ENCODE measurements at places on chromosomes 6 and 20. TPM values are rescaled to one million over a fixed set of nuclear protein-coding genes. Genes with fewer than 3 reads are reported as not detected.

DNA sequence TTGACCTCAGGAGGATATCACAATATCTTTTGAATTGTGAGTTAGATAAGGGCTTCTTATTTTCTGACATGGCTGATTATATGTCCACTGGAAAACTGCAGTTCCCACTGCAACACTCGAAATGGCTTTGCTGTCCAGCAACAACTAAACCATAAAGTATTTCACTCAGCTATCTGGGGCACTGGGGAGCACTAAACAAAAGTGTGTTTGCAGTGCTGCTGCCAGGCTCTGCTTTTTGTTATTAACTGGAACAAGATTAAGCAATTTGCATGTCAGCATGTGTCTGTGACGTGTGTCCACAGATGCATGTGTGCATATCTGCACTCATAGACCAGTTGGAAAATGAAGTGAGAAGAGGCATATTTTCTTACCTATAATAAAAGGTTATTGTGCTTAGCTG lies 107.8 kb upstream of the CCN2 start:
- no peak for DNase-seq

GRCh38 chr6:11609324-11610071 lies 71.9 kb downstream of the TMEM170B start:
- DNase-seq, result no peak

DNA sequence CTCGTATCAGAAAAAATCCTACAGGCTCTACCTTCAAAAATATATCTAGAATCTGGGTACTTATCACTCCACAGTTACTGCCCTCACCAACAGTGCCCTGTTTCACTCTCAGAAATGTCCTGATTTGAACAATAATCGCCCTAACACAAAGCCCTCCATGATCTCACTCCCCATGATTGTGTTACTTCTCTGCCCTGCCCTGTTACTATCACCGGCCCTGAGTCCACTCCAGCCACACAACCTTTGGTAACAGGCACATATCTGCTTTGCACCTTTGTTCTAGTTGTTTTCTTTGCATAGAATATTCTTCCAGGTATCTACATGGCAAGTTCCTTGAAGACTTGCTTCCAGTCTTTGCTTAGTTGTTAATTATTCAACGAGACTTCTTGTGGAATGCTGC lies 142.0 kb downstream of the ARHGAP18 start:
- no peak for DNase-seq

- DNase-seq, result no peak
These were observed 20.2 kb upstream of the TTK start for GRCh38 chr6:79984261-79984660.

The FAM217A gene
- not detected for total RNA-seq

The BMP7 gene
- not detected for total RNA-seq
